ENCODE measurements at places on chromosomes 5 and 9.

GRCh38 chr9:110241858-110242321 is 14.4 kb downstream of the TXN start:
- DNase-seq: no peak

DNA sequence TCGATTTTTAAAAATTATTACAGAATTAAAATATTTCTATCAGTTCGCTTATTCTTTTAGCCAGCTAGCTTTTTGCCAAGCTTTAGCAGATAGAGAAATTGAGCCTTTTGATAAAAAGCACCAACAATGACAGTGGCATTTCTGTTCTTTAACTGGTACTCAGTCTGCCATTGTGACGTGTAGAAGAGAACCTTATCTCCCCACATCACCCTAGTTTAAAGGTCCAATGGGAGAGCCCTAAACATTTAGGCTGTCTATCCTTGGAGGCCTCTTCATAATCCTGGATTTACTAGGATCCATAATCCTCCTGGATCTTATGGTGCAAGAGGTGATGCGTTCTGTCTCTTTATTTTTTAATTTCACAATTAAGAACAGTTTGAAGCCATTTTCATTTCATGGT is 3.0 kb downstream of the BASP1 start:
- no peak for DNase-seq

- no peak for DNase-seq
Observed at GRCh38 chr5:146213210-146213826, 9.9 kb downstream of the RBM27 start.

DNA sequence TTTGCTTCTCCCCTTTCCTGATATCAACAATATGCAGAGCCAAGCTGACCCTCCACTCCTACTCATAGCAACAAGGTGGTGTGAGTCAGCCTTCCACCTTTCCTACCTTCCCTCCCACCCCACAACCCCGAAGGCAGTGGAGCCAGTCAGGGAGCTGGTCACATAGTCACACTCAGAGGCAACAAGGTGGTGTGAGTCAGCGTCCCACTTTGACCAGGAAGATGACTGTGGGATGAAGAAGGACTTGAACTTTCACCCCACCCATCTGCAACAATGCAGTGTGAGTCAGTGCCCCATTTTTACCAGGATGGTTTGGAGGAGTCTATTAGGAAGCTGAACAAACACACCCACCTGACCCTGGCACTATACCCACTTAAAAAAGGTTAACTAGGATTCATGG is 30.1 kb upstream of the ZNF782 start:
- no peak for DNase-seq

GRCh38 chr5:65413822-65414221 is 67.9 kb downstream of the ADAMTS6 start:
- no peak for DNase-seq

All from AML-193 (cell line).